Stimulated activated CD4-positive, alpha-beta T cell treated with anti-CD3 and anti-CD28 coated beads, Interleukin-2, amount 100 ng/mL, for 24 hours (primary cell): ENCODE measurements at places on chromosomes 4 and X.

DNA sequence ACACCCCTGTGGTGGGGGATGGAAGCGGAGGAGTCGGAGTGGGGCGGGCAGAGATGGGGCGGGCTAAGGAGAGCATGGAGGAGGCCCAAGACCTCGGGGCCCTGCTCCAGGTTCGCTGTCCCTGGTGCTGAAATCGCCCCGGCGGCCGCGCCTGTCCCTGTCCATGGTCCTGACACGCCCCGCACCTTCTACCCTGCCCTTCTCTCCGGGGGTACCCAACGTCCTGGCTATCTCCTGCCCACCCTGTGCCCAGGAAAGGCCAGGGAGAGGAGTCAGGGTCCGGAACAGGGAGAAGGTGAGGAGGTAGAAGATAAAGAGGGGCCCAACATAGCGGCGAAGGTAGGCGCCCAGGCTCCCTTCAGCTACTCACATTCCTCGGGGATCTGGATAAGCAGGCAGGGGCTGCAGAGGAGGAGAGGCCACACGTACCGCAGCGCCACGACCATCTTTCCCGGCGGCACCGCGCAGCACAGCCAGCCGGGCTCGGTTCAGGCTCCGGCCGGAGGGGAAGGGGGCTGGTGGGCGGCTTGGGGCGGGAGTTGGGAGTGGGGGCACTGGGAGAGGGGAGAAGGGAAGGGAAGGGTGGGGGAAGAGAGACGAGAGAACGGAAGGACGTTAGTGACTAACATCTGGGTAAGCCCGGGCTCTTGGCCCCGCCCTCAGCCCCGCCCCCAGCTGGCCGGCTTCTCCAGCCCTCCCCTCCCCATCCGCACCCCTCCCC lies 10.4 kb downstream of the L1CAM start:
- peak; percentile 66 for DNase-seq

GRCh38 chr4:177385576-177386277 lies 56.5 kb downstream of the AGA start:
- no peak for DNase-seq

DNA sequence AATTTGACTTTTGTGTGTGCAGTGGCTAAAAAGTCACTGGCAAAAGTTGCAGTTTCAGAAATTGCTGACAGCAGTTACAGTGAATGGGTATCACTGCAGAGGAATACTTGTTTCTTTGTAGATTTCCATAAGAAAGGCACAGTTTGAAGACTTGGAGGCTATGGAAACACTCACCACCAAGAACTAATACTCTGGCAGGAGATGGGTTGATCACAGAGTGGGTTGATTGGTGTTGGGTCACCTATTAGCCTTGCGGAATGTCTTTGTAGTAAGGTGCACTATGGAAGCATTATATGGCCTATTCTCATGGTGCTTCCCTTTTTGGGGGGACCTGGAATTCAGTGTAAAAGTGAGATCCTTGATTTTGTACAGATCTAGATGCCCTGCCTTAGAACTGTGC lies 502.8 kb downstream of the CFAP47 start:
- DNase-seq: no peak

- no peak for DNase-seq
These were observed 72.6 kb downstream of the FHDC1 start for GRCh38 chr4:153008578-153009199.

- DNase-seq: no peak
These were observed 58.1 kb upstream of the ADRA2C start for GRCh38 chr4:3708103-3708510.

DNA sequence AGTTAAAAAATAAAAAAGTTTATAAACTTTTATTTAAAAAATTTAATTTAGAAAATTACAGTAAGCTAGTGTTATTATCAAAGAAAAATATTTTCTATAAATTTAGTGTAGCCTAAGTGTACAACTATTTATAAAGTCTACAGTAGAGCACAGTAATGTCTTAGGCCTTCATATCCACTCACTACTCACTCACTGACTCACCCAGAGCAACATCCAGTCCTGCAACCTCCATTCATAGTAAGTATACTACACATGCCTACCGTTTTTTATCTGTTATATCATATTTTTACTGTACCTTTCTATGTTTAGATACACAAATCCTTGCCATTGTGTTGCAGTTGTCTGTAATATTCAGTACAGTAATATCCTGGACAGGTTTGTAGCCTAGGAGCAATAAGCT lies 129.0 kb upstream of the FAM47B start:
- DNase-seq: no peak

GRCh38 chr4:121278811-121279368 lies 101.9 kb downstream of the QRFPR start:
- no peak for DNase-seq

DNA sequence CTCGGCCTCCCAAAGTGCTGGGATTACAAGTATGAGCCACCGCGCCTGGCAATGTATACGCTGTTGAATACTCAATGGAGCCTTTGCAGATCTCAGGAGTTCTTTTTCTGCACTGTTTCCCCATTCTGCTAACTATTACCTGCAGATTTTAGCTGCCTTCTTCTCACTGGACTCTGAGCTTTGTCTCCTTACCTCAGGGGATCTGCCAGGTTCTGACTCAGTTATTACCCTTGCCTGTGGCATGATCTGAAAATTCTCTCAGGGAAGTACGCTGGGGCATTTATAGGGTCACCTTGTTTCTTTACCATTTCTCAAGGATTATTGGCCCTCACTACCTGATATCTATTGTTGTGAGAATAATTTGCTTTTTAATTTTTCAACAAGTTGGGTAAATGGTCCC lies 56.6 kb upstream of the MAGED1 start:
- DNase-seq: no peak

DNA sequence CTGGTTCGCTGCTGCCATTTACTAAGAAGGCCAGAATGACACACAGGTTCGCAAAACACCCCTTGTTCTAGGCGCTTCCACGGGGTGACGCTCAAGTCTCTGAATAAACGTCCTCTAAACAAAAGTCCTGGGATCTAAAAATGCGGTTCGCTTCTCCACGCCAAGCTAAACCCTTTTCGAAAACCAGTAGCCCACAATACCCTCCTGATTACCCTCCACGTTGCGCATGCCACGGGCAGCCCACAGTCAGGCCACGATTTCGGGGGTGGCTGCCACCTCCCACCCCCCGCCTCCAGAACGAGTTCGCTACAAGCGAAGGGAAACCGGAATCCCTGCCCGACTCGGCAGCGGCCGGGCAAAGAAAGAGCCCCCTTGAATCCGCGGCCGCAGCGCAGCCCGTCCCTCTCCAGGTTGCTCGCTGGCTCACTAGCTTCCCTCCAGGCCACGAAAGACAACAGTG lies 423 bp downstream of the RPL39 start:
- peak; percentile 44 for DNase-seq

- no peak for DNase-seq
These were observed 79.9 kb upstream of the ATOH1 start for GRCh38 chr4:93748373-93749291.

DNA sequence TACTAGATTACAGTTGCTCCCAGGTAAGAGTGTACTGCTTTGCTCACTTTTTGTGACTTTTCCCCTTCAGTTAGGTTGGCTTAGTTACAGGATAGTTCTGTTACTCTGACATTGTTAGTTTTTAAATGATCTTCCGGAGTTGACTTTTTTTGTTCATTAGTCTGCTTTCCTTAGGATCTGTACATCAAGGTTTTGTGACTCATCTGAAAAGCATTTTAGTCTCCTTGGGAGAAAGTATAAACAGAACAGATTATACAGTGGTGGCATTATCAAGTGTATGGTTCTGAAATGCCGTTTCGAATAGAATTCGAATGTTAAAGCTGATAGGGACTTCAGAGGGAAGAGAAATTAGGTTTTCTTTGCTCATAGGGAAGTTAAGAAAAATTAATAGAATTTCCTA lies 63.3 kb downstream of the USP9X start:
- no peak for DNase-seq

- no peak for DNase-seq
These were observed 38.8 kb downstream of the TAPT1 start for GRCh38 chr4:16187455-16187854.

- DNase-seq: no peak
These were observed 32.1 kb downstream of the NELFA start for GRCh38 chr4:1976416-1977352.

DNA sequence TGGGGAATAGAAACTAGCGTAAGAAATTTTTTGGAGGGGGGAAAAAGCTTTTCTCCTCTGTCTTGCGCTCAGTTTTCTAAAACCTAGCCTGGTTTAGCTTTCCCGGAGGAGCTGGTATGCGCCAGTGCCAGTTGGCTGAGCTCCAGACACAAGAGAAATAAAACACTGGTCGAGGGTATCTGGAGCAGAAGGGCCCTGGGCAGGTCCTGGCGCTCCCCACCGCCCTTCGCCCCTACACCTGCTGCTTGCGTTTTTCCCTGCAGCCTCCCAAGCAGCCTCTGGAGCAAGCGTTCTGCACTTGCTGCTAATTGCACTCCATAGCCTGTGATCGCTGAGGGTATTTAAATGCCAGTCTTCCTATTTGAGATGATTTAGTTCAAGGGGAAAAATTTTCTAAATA lies 816 bp downstream of the EREG start:
- no peak for DNase-seq

- no peak for DNase-seq
These were observed 130.5 kb upstream of the SMAD1 start for GRCh38 chr4:145351162-145351561.

DNA sequence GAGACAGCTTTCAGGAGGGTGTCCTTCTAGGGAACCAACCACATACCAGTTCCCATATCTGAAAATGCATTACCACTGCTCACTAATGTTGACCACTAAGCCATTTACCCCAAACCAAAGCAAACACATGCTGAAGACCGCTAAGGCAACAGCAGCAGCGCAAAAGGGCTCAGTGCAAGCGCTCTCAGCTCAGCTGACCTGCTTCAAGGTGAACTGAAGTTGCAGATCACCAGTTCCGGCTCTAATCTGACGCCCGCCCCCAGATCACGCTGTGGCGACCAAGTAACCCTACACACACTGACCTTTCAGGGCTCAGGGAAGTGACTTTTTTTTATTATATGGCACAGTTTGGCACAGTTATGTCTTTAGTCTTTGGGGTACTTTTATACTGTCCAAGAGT lies 5.8 kb downstream of the MECP2 start:
- no peak for DNase-seq

DNA sequence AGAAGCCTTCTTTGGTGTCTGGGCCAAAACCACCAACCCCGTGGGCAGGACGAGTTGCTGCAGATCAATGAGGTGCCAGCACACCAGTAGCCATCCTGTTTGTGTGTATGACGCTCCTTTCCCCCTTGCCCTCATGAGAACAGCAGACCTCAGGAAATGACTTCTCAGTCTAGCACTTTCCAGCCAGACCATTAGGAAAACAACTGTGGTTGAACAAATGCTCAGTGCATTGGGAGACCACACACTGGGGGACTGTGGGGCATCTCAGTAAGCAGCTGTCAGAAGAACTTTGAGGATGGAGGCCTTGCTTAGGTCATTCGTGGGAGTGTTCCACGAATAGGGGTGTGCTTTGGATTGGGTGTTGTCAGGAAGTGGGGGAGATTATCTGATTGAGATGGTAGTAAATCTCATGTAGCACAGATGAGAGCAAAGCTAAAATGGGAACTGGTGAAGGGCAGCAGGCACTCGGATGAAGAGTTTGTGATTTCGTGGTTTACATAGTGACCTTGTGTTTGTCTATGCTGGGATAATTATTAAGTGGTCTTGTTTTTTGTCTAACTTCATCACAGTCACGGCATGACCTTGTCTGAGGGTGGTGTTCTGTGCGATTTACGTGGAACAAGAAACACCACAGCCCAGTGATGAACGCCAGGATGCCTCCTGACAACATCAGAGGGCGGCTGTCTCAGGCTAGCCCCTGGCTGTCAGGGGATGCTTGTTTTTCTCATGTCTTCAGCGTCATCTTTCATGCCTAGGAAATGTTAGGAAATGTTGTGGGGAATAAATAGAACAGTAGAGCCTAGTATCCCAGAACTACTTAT lies 70.1 kb downstream of the USP46 start:
- peak; percentile 5 for DNase-seq

DNA sequence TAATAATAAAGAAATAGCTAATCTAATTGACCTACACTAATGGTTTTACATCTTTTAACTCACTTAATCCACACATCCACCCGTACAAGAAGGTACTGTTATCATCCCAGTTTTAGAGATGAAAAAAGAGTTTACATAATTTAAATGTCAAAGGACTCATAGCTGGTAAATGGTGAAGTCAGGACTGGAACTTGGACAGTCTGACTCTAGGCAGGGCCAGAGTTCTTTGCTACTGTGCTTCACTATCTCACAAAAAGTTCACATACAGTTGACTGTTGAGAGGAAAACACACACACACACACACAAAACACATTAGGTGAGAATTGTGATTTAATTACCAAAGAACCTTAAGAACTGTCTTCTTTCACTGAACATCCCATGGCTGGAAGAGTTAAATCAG lies 71.2 kb upstream of the PRSS48 start:
- DNase-seq: no peak

DNA sequence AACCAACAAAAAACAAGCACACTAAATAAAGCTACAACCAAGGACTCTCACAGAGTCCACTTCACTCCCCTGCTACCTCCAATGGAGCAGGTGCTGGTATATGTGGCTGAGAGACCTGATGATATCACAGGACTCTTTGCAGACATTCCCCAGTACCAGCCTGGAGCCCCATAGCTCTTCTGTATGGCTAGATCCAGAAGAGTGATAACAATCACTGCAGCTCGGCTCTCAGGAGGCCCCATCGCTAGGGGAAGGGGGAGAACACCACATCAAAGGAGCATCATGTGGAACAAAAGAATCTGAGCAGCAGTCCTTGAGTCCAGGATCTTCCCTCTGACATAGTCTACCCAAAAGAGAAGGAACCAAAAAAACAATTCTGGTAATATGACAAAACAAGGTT lies 237.1 kb upstream of the TLL1 start:
- no peak for DNase-seq

DNA sequence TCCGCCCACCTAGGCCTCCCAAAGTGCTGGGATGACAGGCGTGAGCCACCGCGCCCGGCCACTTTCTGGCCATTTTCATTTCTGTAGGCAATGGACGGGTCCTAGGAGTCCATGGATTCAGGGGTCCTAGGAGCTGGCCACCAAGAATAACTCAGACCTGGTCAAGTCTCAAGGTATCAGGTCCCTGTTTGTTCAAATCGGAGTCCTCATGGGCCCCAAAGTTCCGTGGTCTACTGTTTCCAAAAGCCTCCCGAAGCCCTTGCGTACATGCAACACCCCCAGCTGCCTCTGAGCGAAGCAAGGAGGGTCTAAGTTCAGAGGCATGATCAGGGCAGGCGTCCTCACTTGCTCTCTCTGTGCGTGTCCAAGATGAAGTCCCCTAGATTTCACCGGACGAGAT lies 30.1 kb downstream of the P2RY8 start:
- no peak for DNase-seq

DNA sequence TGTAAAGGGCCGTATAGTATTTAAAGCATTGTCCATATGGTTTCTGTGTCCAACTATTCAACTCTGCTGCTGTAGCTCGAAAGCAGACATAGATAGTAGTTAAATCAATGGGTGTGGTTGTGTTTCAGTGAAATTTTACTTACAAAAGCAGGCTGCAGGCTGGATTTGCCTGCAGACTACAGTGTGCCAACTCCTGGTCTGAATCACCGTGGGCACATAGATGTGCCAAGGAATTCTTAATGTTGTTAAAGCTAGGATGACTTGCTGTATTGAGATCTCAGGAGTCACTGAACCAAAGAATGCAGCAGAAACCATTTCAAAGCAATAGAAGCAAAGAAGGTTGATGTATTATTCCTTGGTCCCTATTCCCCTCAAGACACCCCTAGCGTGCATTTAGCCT lies 379.0 kb downstream of the STIM2 start:
- no peak for DNase-seq
